Hematopoietic multipotent progenitor cell treated with erythropoietin and hydrocortisone succinate and interleukin-3 and kit ligand, for 17 days (in vitro differentiated cells): ENCODE measurements at places on chromosomes 11 and 22.

DNA sequence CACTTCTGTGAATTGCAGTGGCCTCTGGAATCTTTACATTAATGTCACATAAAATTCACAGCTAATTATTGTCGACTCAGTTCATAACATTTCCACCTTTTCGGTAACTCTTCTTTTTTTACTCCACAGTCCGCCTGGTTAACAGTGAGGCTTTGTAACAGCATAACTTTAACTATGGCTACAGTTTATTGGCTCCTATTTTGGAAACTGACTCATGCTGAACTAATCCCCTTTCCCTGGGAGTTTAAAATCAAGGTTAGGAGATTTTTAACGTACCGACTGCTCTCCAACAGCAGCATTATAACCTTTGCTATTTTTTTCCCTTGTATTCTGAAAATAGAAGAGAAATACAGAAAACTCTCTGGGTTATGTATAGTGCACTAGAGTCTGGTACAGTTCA is 3.2 kb upstream of the POGLUT3 start:
- no peak for DNase-seq

GRCh38 chr11:116953530-116954285 is 116.3 kb upstream of the APOA1 start:
- DNase-seq, result no peak

DNA sequence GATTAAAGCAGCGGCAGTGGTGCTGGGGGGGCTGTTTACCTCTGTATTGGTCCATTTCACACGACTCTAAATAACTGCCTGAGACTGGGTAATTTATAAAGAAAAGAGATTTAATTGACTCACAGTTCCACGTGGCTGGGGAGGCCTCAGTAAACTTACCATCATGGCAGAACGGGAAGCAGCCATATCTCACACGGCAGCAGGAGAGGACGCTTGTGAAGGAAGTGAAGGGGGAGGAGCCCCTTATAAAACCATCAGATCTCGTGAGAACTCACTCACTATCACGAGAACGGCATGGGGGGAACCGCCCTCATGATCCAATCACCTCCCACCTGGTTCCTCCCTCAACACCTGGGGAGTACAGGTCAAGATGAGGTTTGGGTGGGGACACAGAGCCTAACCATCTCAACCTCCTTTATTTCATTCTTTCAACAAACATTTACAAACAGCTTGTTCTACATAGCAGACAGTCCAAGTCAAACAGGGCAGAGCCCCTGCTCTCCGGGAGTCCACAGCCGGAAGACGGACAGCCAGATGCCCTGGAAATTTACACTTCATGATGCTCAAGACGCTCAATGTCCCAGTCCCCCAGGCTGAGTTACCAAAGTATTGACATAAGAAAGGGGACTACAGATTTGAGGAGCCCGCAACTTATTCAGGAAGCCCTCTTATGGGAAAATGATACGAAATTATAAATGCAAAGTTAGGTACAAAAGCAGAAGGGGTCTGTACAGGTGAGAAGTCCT is 26.3 kb upstream of the HMGXB4 start:
- no peak for DNase-seq

GRCh38 chr11:4134806-4135205 is 40.2 kb downstream of the RRM1 start:
- no peak for DNase-seq
